Stomach (tissue), 19 donors: ENCODE measurements at places on chromosomes 4 and X.

DNA sequence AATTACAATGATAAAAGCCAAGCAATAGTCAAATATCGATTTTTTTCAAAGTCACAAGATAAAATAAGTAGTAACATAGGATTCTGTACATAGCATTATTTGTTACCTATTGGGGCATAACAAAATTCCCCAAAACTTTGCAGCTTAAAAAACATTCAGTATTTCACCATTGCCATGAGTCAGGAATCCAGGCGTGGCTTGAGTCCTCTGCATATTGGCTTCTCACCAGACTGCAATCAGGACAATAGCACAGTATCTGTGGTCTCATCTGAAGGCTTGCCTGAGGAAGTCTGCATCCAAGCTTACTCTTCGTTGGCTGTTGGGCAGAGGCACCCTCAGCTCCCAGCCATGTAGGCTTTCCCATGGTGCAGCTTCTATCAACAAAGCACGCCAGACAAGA lies 6.2 kb upstream of the CTBP1 start:
- H3K27ac ChIP-seq, result no peak overlapping the region
- no peak for DNase-seq
- H3K27me3 ChIP-seq, result no peaks in the 10 kb centered on the region
- peaks cover 22% of the 10 kb centered on the region for H3K4me1 ChIP-seq
- H3K36me3 ChIP-seq, result no peaks in the 10 kb centered on the region

- H3K36me3 ChIP-seq, result no peaks in the 10 kb centered on the region
- no peak for DNase-seq
- H3K27ac ChIP-seq, result no peak overlapping the region
- no peak overlapping the region for H3K4me3 ChIP-seq
- no peaks in the 10 kb centered on the region for H3K27me3 ChIP-seq
- no peaks in the 10 kb centered on the region for H3K4me1 ChIP-seq
Observed at GRCh38 chrX:78839711-78840110, 92.2 kb downstream of the LPAR4 start.

DNA sequence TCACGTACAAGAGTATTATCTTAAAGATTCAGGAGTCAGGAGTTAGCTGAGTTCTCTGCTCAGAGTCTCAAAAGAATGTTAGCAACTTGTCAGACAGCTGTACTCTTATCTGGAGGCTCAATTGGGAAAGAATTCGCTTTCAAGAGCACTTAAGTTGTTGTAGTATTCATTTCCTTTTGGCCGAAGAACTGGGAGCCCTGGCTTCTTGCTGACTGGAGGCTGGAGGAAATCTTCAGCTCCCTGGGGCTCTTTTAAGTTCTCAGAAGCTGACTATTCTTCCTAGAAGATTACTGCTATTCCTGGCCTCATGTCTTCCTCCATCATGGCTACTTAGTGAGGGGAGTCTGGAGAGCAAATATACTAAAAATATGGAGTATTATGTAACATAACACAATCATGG lies 587.2 kb downstream of the EPHA5 start:
- H3K4me1 ChIP-seq, result no peaks in the 10 kb centered on the region
- no peaks in the 10 kb centered on the region for H3K27me3 ChIP-seq

DNA sequence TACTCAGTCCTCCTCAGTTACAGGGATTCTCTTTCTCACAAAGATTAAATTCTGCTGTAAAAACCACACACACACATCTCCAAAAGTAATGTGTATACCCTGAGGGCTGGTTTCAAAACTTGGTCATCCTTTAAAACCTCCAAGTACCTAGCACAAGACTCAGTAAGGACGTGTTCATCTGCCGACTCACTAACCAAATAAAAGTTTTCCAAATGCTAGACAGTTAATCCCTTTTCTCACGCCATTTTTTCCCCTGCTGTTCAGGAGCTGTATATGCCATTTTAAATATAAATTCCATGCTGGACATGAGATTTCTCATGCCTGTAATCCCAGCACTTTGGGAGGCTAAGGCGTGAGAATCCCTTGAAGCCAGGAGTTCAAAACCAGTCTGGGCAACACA lies 3.9 kb upstream of the SAT1 start:
- no peaks in the 10 kb centered on the region for H3K27me3 ChIP-seq
- H3K36me3 ChIP-seq, result no peaks in the 10 kb centered on the region
- no peak overlapping the region for H3K27ac ChIP-seq
- H3K4me1 ChIP-seq, result no peaks in the 10 kb centered on the region
- no peak for DNase-seq
- no peak overlapping the region for H3K4me3 ChIP-seq

- H3K36me3 ChIP-seq, result no peaks in the 10 kb centered on the region
- no peaks in the 10 kb centered on the region for H3K27me3 ChIP-seq
- H3K4me3 ChIP-seq, result no peak overlapping the region
- DNase-seq, result no peak
- no peaks in the 10 kb centered on the region for H3K4me1 ChIP-seq
Observed at GRCh38 chrX:19829814-19830213, 57.6 kb downstream of the SH3KBP1 start.

DNA sequence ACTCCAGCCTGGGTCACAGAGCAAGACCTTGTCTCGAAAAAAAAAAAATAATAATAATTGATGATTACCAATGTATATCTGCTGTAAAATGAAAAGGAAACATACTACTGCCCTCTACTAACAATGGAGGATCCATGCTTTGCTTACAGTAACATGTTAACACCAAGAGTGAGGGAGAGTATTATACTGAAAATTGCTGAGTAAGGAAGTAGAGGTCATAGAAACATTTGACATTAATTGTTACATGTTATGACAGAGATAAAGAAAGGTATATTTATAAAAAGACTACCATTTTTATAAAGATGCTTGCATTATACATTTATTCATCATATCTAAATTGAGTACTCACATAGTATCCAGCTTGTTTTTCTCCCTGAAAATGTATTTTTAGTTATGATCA lies 1989.8 kb upstream of the TENM3 start:
- no peak for DNase-seq
- no peak overlapping the region for H3K4me3 ChIP-seq
- no peak overlapping the region for H3K27ac ChIP-seq
- no peaks in the 10 kb centered on the region for H3K27me3 ChIP-seq
- no peaks in the 10 kb centered on the region for H3K36me3 ChIP-seq

DNA sequence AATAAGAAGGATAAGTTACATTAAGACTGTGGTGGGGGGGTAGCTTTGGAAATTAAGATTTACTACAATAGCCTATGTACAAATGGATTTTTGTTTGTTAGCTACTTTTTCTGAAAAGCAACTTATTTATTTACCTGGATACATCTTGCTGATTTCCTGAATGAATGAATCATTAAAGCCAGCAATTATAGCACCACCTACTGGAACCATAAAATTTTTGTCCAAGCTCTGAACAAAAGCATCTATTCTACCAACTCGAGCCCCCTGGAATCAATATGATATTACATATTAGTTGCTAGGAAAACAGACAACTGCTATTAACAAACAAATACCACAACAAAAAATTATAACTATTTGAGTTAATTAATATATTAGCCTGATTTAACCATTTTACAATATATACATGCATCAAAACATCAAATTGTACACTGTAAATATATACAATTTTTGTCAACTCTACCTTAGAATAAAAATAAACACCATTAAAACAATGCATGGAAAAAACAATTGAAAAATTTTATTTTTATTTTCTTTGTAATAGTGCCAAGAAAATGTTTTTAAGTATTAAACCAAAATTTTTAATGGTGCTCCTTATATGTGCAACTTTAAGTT lies 15.3 kb downstream of the SEPSECS start:
- no peak overlapping the region for H3K4me3 ChIP-seq
- H3K27me3 ChIP-seq, result no peaks in the 10 kb centered on the region
- H3K27ac ChIP-seq, result no peak overlapping the region
- H3K4me1 ChIP-seq, result no peaks in the 10 kb centered on the region

- H3K36me3 ChIP-seq, result no peaks in the 10 kb centered on the region
- no peak overlapping the region for H3K27ac ChIP-seq
- H3K27me3 ChIP-seq, result no peaks in the 10 kb centered on the region
- no peak overlapping the region for H3K4me3 ChIP-seq
Observed at GRCh38 chr4:177401658-177402273, 40.5 kb downstream of the AGA start.

DNA sequence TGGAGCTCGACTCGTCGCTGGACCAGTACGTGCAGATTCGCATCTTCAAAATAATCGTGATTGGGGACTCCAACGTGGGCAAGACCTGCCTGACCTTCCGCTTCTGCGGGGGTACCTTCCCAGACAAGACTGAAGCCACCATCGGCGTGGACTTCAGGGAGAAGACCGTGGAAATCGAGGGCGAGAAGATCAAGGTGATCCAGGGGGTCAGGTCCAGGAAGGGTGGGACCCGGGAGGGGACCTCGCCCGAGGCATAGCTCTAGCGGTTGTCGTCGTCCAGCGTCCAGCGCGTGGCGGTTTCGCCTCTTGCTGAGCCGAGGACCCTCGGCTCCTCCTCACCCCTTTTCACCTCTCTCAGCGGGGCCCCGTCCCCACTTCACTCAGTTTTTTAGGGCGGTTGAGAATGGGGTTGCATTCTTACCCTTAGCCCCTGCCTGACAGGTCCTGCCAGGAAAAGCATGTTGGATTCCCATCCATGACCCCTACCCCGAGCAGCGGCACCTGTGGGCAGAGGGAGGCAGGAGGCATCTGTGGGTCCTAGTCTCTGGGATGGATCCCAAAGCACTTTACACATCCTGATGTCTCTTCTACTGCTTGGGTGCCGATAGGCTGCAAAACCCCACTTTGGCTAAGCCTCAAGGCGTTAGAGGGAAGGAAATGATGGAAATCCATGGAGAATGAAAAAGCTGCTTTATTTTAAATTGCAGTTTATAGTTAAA lies 524 bp downstream of the RAB33A start:
- H3K4me1 ChIP-seq, result peaks cover 38% of the 10 kb centered on the region
- peak overlapping the region; percentile 45 for H3K4me3 ChIP-seq
- no peak overlapping the region for H3K27ac ChIP-seq
- no peaks in the 10 kb centered on the region for H3K36me3 ChIP-seq
- DNase-seq, result no peak

DNA sequence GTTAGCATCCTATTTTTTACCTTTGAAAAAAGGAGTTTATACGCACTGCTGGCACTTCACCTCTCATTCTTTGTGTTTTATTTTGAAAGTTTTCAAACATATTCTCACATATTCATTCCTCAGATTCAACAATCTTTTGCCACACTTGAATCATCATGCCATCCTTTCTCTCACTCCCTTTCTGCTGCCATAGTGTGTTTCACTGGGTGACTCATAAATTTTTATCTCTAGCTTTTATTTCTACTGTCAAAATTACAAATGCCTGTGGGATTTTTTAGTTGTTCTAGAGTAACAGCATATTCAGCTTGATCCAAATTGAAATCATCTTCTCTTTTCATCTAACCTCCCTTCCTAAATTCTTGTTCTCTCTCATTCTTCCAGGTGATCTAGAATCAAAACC lies 28.0 kb downstream of the MFSD8 start:
- no peak overlapping the region for H3K4me3 ChIP-seq
- peaks cover 24% of the 10 kb centered on the region for H3K36me3 ChIP-seq
- H3K27ac ChIP-seq, result no peak overlapping the region
- H3K27me3 ChIP-seq, result no peaks in the 10 kb centered on the region
- H3K4me1 ChIP-seq, result no peaks in the 10 kb centered on the region
- DNase-seq, result no peak

- DNase-seq, result no peak
- H3K4me1 ChIP-seq, result no peaks in the 10 kb centered on the region
- no peaks in the 10 kb centered on the region for H3K27me3 ChIP-seq
Observed at GRCh38 chrX:15829217-15829616, 25.4 kb downstream of the AP1S2 start.

DNA sequence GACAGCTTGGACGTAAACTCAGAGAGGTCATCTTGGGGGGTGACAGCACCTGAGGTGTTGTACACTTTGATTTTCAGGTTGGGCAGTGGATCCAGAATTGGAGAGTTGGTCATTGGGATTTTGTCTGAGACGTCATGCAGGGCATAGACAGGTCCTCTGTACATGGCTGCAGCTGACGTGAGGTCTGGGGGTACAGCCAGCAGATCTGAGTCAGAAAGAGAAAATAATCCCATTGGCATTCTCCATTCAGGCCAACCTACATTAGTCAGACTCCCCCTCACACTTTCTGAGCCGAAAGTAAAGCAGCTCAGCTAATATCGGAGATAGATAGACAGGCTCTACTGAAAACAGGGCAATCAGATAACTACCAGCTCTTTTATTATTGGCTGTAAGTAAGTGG lies 329.7 kb downstream of the UNC5C start:
- H3K27ac ChIP-seq, result no peak overlapping the region
- no peak overlapping the region for H3K4me3 ChIP-seq
- H3K36me3 ChIP-seq, result no peaks in the 10 kb centered on the region
- H3K27me3 ChIP-seq, result no peaks in the 10 kb centered on the region
- no peaks in the 10 kb centered on the region for H3K4me1 ChIP-seq

DNA sequence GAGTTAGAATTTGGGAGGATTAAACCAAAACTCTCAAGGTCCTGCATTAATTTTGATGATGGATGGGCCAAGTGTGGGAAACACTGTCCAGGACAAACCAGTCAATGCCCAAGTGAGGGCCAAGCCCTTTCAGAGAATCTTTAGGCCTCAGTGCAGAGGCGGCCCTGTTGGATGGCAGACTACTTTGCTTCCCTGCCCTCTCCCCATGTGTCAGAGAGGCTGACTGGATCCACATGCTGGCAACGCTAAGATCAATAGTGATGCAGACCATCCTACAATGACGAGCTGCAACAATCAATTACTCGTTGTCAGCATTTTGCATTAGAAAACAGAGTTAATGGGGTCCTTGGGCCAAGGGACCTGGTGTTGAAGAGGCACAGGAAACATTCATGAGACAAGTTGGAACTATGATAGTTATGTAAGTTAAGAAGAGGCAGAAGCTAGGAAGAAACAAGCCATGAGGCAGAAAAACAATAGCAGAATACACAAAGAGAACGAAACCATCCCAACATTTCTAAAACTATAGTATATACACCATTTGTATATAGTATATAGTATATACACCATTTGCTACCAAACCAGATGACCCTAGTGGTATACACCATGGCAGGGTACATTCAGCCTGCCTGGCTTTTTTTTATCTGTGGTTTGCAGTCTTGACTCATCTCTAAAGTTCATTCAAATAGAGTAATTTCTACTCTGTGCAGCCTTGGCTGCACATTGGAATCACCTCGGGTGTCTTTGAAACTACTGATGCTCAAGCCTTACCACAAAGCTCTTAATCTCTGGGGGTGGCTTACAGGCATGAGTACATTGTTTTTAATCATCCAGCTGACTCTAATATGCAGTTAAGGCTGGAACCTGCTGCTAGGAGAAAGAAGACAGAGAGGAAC lies 147.7 kb upstream of the GYPA start:
- no peak for DNase-seq
- no peaks in the 10 kb centered on the region for H3K4me1 ChIP-seq
- H3K27ac ChIP-seq, result no peak overlapping the region
- H3K27me3 ChIP-seq, result no peaks in the 10 kb centered on the region

GRCh38 chrX:71533851-71534561 lies 1.1 kb downstream of the OGT start:
- peak; percentile 34 for DNase-seq
- H3K27me3 ChIP-seq, result no peaks in the 10 kb centered on the region
- peaks cover 20% of the 10 kb centered on the region for H3K4me1 ChIP-seq
- H3K27ac ChIP-seq, result peak overlapping the region; percentile 57
- peak overlapping the region; percentile 51 for H3K4me3 ChIP-seq

DNA sequence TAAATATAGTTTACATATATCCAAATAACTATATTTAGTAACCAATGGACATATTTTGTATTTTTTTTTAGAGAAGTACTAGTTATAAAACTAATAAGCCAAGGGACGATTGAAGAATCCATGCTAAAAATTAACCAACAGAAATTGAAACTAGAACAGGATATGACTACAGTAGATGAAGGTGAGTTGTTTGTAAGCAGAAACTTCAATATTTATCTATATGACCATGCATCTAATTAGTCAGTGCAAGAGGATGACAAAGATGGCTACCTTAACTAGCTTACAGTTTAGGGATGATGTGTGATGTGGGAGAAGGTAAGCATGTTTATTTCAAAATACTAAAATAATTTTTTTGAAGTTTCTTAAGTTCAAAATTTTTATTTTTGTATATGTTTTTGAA lies 57.7 kb downstream of the HPGDS start:
- H3K4me1 ChIP-seq, result no peaks in the 10 kb centered on the region
- no peak overlapping the region for H3K4me3 ChIP-seq
- peaks cover 91% of the 10 kb centered on the region for H3K36me3 ChIP-seq
- DNase-seq, result no peak
- H3K27me3 ChIP-seq, result no peaks in the 10 kb centered on the region
